ENCODE measurements at places on chromosomes 12 and 14.

DNA sequence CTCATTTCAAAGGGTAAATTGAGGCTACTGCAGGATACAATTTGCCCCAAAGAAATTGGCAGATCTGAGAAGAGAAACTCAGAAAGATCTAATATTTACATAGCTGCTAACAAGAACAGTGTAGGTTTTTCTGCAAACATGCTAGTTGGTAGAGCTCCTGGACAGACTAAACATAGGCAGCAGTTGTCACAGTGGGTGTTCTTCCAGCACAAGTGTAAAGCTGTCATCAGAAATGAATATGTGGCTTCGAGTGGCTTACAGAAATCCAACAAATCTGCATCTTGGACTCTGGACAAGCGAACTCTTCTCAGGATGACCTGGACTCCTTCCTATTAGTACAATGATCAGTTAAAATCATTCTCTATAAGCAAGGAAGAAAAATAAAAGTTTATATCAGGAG, 5.9 kb downstream of the CBX5 start:
- DNase-seq: no peak

DNA sequence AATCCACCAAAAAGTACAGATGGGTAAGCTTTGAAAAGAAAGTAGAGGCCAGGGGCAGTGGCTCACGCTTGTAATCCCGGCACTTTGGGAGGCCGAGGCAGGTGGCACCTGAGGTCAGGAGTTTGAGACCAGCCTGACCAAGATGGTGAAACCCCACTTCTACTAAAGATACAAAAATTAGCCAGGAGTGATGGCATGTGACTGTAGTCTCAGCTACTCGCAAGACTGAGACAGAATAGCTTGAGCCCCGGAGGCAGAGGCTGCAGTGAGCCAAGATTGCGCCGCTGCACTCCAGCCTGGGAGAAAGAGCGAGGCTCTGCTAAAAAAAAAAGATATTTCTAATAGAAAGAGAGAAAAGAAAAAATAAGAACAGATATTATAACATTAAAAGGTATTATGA, 134.2 kb upstream of the SLCO1C1 start:
- DNase-seq: no peak

GRCh38 chr14:69591317-69591716, 16.6 kb upstream of the CCDC177 start:
- no peak for DNase-seq

GRCh38 chr12:39375206-39375808, 67.6 kb downstream of the KIF21A start:
- no peak for DNase-seq

DNA sequence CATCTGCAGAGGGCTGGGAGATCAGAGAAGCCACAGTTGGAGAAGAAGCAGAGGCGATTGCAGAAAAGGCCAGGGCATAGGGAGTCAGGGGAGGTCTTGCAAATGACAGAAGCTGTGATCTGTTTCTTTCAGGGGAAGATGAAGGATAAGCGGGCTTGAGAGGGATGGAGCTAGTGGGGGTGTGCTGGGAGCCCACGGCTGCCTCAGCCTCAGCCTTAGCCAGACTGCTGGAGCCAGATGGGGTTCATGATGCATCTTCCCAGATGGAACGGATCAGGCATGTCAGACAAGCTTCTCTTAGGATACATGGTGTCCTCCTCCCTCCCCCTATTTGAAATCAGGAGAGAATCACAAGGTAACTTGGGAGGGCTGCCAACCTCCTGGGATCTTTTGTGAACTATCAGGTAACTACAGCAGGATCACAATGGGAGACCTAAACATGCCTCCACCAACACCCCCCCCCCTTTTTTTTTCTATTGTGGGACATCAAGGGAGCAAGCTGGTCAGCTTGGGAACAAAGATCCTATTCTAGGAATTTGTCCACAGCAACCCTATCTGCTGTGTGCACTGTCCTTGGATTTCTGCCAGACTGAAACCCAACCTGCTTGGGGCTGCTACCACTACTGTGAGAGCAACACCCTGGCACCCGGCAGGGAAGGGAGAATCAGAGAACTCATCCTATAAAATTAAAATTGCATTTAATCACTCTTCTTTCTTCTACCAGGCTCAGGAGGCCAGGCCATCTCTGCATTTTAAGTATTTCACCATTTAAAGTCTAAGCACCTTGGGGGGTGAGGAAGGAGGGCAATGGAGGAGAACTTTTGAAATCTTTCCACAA, 10.7 kb upstream of the ATP2A2 start:
- DNase-seq: no peak

- no peak for DNase-seq
These were observed 5.7 kb downstream of the RAB35 start for GRCh38 chr12:120110550-120111501.

DNA sequence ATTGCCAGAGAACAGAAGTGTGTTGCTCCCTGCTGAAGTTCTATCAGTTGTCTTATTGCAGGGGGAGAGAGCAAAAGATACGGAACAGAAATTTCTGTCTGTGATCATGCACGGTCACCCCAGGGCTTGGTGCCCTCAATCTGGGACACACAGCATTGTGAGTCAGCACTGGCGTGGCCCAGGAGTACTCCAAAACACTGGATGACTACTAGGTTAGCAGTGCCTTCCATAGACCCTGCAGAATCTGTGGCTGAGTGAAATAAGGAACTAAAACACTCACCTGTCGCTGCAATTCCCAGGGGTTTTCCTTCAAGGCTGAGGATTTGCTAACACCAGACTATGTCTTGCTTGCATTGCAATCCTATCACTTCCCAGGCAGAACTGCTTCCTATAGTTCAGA, 165.5 kb downstream of the ANO6 start:
- DNase-seq: no peak

DNA sequence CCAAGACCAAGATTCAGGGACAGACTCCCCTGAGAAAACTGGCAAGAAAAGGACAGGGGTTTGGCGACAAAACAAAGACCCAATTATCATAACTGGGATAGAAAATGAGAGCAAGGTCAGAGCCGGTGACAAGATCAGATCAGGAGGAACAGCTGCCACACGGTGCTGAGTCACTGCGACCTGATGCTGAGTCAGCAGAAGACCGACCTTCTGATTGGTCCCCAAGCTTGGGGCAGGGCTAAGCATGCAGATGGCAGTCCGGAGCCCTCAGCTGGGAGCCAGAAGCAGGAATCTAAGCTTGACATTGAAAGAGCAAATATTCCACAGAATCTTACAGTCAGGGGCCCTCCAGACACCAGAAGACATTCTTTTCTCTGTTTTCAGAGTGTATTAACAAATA, 19.1 kb upstream of the ARMH4 start:
- DNase-seq: no peak

DNA sequence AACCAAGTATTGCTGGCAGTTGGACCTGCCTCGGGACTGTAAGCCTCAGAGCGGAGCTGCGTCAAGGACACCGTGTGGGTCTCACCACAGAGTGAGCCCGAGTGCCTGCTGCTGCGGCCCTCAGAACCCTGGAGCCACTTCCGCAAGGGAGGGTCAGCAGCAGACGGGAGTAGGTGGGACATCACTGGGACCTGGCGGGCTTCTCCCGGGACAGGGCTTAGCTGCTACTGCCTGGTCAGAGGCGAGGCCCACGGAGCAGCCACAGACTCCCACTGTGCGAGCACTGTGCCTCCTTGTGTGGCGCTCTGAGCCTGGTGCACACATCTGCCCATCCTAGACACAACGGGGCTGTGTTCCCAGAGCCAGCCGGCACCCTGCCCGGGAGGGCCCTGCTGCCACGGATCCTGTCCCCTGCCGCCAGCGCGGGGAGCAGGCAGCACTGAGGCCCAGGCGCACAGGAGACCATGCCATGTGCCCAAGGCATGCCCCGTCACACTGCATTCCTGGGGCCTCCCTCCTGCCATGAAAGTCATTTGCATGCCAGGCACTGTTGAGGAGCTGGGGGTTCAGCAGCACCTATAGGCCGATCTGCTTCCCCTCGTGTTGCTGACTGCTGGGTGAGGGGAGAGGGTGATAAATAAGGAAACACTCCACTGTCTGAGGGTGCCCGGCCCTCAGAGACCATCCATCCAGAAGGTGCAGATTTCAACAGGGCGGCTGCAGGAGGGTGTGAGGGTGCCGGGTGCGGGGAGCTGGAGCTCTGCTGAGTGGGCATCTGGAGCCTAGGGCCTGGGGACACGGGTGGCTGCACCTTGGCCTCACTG, 10.0 kb downstream of the HIP1R start:
- no peak for DNase-seq

- DNase-seq: no peak
These were observed 110.5 kb downstream of the IGF1 start for GRCh38 chr12:102369876-102370275.

DNA sequence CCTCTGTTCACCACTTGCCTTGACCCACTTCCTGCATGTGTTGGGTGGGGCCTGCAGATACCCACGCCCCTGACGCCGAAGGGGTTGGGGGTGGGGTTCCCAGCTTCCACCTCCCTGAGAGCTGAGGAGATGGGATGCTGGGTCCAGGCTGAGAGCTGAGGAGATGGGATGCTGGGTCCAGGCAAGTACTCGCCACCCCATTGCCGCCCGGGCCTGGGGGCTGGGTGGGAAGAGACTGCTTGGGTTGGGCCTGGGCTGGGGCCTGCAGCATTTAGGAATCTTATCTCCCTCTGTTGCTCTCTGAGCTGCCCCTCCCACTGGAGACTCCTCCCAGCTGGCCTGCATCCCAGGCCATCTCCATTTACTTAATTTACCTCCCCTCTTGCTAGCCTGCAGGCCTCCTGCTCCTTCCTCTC, 17.4 kb downstream of the TEAD4 start:
- DNase-seq: no peak

DNA sequence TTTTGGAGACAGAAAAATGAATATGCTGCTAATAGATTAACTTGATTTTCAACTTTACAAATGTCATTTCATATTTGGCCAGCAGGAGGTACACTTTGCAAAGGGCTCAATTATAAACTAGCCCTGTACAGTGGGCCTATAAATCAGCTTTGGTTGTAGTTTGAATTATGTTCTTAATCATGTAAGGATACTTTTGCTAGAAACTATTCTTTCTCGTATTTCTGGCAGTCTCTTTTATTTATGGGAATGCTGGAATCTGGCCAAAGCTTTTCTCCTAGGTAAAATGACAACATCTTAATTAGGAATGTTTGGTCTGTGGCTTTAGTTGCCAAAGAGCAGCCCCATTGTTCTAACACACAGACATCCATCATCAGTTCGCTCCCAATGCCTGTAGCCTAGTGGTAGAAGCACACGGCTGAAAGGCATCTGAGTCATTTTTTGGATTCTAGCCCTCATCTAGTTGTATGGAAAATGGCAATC, 1322.3 kb upstream of the SEL1L start:
- no peak for DNase-seq

DNA sequence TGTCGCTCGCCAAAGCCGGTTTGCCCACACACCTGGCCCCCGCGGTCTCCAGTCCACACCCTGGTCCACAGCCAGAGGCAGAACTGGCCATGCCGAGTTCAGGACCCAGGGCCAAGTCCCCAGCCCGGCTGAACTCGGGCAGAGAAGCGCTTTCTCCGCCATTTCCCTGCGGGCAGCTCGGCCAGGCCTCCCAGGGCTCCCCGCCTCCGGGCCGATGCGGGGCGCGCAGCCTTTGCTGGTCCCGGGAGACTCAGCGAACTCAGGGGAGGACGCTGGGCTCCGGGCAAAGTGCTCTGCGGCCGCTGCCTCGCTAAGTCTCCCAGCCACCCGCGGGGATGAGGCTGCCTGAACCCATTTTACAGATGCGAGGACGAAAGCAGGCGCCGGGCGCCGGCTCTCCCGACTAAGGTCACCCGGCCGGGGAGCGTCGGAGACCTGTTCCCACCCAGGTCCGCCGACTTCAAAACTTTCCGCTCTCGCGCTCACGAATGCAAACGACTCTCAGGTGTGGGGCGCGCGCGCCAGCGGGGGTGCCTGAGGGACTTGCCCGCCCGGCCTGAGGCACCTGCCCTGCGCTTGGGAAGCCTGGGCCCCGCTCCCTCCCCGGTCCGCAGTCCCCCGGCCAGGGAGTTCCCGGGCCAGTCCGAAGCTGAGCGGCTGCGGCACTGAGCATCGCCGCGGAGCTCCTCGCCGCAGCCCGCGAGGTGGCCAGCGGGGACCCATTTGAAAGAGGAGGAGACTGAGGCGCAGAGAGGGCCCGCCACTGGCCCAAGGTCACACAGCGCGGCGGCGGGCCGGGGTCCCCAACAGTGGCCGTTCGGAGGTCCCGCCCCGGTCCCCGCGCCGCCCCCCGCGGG, 627 bp downstream of the TESC start:
- DNase-seq: no peak

- no peak for DNase-seq
These were observed 62.0 kb downstream of the SLC25A47 start for GRCh38 chr14:100384819-100385813.

- no peak for DNase-seq
These were observed 235.0 kb downstream of the EFCAB11 start for GRCh38 chr14:89719366-89720075.

DNA sequence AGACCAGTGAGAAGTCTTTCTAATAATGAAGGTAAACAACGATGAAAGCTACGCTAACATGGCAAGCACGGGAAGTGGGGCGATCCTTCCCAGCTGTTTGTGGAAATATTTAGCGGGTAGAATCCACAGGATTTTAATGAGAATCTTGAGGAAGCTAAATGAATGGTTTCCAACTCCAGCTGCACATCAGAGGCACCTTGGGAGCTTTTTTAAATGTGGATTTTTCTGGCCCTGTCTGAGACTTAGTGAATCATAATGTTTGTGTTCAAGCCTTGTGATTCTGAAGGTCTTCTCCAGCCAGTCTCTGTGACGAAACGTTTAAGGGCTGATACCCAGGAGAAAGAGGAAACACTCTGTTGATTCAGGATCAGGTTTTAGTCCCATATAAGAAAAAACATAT, 169.8 kb downstream of the CAPZA3 start:
- no peak for DNase-seq

DNA sequence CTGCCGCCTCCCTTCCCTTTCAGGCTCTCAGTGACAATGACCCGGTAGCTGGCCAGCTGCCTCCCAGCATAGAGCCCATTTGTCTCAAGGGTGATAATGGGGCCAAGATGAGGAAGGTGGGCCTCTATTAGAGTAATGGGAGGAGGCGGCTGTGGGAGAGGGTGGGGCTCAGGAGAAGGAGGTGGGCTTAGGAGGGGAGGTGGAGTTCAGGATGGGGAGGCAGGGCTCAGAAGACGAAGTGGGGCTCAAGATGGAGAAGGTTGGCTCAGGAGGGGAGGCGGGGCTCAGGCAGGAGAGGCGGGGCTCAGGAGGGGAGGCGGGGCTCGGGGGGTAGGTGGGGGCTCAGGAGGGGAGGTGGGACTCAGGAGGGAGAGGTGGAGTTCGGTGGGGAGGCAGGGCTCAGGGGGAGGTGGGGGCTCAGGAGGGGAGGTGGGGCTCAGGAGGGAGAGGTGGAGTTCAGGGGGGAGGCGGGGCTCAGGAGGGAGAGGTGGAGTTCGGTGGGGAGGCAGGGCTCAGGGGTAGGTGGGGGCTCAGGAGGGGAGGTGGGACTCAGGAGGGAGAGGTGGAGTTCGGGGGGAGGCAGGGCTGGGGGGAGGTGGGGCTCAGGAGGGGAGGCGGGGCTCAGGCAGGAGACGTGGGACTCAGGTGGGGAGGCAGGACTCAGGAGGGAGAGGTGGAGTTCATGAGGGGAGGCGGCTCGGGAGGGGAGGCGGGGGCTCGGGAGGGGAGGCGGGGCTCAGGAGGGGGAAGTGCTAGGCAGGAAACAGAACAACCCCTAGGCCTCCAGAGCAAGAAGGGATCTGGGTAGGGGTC, 36.8 kb downstream of the IQSEC3 start:
- DNase-seq: no peak

- DNase-seq: no peak
These were observed 553.2 kb downstream of the VRK1 start for GRCh38 chr14:97350415-97350814.

GRCh38 chr14:54572316-54572715, 5.4 kb downstream of the SAMD4A start:
- no peak for DNase-seq

- DNase-seq: no peak
These were observed 21.3 kb downstream of the BCL11B start for GRCh38 chr14:99250636-99251208.

- no peak for DNase-seq
These were observed 1.7 kb downstream of the STAT6 start for GRCh38 chr12:57109207-57110103.
